Stimulated activated CD4-positive, alpha-beta T cell treated with anti-CD3 and anti-CD28 coated beads, Interleukin-1b, Interleukin-23, amount 100 ng/mL, for 1 hour (primary cell): ENCODE measurements at places on chromosomes 3 and 15.

DNA sequence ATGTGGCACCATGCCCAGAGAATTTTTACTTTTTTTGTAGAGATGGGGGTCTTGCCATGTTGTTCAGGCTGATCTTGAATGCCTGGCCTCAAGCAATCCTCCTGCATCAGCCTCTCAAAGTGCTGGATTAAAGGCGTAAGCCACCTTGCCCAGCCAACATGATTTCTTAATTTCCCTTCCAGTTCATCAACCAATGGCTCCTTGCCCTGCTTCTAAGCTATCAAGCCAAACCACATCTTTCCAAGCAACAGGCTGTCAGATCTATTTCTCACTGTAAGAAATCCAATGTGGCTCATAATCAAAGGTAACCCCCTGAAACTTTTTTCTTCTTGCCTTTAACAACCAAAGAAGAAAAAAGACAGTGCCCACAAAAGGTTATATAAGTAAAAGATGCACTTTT, 204.2 kb upstream of the ICE2 start:
- no peak for DNase-seq

GRCh38 chr3:71806736-71807135, 21.8 kb upstream of the PROK2 start:
- no peak for DNase-seq

DNA sequence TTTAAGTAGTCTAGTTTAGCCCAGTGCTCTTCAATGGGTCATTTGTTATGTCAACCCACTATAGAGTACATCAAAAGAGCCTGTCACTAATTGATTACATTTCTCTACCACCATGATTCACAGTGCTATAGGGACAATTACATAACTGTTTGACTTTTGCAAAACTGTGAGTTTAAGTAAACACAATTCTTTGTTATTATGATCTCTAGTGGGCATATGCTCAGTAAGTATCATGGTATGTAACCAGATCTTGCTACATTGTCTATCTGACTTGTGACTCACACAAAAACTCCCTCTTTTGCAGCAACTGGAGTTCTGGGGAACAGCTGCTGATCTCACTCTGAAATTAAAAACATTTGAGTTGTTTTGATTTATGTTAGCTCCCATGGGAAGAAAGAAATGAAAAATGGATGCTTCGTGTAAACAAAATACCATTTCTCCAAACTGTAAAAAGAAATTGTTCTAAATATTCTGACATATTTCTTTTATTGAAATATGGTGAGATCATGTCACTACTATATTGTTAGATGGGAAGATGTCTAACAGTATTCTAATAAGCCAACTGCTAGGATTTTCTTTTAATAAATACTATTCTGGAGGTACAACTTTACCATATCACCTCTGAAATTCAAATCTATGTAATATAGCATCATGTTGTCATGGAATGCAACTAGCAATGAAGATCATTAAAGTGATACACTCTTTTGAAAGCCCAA, 470.4 kb downstream of the ROBO1 start:
- no peak for DNase-seq

- no peak for DNase-seq
Measured at GRCh38 chr3:105166893-105167292, 199.8 kb upstream of the ALCAM start.

DNA sequence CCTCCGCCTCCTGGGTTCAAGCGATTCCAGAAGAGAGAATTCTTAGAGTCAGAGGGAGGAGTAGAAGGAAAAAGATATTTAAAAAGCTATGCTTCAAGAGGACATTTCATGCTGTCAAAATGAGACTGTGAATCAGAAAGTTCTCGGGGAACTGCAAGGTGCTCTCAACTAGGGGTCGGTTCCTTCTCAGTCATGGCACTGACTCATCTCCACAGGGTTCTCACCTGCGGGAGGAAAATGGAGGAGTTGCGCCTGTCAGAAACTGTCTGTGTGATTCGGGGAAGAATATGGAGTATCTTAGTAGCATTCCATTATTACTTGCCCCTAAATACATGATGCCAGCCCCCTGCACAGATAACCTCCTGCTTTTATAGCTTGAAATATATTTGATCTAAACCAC, 47.4 kb downstream of the APH1B start:
- DNase-seq, result no peak

DNA sequence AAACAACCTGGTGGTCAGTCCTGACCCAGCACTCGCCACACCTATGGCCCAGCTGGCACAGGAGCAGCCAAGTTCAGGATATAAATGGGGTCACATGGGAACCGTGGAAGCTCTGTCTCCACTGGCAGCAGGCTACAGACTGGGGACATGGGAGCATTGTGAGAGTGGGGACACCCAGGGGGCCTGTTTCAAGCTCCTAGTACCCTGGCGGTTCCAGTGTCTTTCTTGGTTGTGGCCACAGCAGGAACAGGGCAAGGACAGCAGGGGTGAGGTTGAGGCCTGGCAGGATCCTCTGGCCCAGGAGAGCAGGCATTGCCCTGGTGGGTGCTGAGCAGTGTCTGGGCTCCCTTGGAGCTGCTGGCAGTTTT, 1.9 kb downstream of the CSK start:
- no peak for DNase-seq

DNA sequence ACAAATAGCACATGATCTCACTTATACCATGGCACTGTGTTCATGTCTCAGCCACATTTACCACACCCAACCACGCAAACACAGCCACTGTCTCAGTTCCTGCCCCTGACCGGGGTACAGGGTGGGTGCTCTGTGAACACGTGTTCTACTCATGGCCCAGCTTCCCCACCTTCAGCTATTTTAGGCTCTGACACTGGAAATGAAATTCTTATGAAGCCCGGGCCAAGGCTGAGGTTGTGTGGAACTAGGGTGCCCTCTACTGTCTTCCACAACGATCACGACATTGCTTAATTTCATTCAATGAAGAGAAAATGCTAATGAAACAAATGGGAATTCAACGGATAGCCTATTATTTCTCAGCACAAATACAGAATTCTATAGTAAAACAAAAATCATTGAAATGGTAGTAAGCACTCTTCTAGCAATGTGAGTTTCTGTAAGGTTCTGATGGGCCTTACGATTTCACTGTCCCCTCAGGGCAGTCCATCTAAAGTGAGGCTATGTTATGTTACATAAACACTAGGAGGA, 2.1 kb upstream of the GABRA5 start:
- no peak for DNase-seq

GRCh38 chr3:157226173-157226847, 66.4 kb upstream of the CCNL1 start:
- DNase-seq, result no peak

GRCh38 chr3:113136071-113136470, 75.3 kb upstream of the BOC start:
- DNase-seq, result no peak

GRCh38 chr3:16286161-16286560, 21.1 kb downstream of the OXNAD1 start:
- no peak for DNase-seq

- DNase-seq, result no peak
Measured at GRCh38 chr3:26515351-26515750, 107.2 kb upstream of the LRRC3B start.

DNA sequence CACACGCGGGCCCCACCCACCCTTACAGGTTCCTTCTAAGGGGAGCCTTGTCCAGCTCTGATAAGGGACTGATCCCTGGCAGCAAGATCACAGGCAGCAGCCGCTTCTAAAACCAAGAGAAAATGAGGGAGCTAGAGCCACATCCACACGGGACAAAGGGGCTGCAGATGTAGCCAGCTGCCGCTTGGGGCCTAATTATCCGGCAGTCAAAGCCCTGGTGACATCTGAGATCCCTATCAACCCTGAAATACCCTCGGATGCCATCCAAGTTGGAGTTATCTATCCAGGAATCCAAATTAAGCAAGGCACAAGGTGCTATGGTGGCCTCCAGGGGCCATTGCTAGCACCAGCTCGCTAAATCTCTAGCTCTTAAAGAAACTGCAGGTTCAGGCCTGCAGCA, 248.3 kb downstream of the VPS13C start:
- no peak for DNase-seq

- no peak for DNase-seq
Measured at GRCh38 chr15:85621094-85621493, 173.6 kb downstream of the KLHL25 start.

- DNase-seq, result no peak
Measured at GRCh38 chr15:75655931-75656330, 8.2 kb downstream of the SNX33 start.

GRCh38 chr3:187946163-187946691, 201.0 kb upstream of the BCL6 start:
- no peak for DNase-seq

DNA sequence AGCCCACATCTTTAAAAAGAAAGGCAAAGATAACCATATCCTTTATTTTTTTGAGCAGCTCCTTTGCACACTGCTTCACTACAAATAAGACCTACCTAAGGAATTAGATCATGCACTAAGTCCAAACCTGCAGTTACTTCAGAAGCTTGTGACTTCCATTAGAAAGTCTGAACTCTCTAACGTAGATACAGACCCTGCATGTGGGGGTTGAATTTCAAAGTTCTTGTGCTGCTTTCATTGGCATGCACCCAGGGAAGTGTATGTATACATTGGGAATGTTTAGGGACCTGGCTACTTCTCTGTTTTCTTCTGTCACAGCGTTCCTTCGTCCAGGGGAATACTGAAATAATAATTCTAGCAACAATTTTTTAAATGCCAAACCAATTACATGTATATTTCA, 185.2 kb upstream of the IL12A start:
- DNase-seq, result no peak

DNA sequence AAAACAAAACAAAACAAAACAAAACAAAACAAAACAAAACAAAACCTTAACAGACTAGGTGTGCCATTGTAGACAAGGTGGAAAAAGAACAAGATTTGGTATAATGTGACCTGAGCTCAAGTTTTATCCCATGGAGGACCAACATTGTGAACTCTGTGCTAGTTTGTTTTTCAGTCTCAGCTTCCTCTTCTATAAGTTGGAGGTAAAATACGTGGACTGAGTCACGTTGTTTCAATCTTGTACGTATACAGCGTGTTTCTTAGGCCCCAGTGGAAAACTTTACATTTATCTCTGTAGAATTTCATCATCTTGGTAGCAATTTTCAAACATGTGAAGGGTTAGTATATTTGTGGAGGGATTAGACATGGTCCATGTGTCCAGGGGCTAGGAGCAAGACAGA, 261.6 kb downstream of the CD47 start:
- DNase-seq, result no peak

GRCh38 chr15:41978534-41978933, 6.2 kb upstream of the EHD4 start:
- DNase-seq, result no peak

- no peak for DNase-seq
Measured at GRCh38 chr15:27512281-27513001, 541.5 kb downstream of the GABRG3 start.

- peak; percentile 52 for DNase-seq
Measured at GRCh38 chr3:13073326-13074005, at the start of gene IQSEC1. TSS of gene IQSEC1 (minus strand) at chr3:13073429. CDS start at chr3:13073014, 415 bp downstream.

DNA sequence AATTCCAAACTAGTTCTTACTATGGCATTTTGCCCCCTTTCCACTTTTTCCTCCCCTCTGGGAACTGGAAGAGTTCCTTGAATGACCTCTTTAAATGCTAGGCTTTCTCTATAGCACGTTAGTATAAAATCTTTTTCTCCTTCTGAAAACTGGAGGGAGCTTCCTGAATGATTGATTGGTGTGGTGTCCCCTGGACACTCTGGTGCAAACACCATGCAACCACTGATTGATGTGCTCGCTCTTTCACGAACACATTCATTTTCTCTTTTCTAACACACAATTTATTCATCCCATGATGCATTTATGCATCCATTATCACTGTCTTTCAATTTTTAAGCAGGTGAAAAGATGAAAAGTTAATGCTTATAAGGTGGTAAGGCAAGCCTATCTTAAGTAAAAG, 159.1 kb upstream of the NANOGP8 start:
- no peak for DNase-seq

- DNase-seq, result no peak
Measured at GRCh38 chr3:30682434-30683155, 76.2 kb downstream of the TGFBR2 start.

- no peak for DNase-seq
Measured at GRCh38 chr15:83039206-83039605, 27.8 kb upstream of the C15orf40 start.

DNA sequence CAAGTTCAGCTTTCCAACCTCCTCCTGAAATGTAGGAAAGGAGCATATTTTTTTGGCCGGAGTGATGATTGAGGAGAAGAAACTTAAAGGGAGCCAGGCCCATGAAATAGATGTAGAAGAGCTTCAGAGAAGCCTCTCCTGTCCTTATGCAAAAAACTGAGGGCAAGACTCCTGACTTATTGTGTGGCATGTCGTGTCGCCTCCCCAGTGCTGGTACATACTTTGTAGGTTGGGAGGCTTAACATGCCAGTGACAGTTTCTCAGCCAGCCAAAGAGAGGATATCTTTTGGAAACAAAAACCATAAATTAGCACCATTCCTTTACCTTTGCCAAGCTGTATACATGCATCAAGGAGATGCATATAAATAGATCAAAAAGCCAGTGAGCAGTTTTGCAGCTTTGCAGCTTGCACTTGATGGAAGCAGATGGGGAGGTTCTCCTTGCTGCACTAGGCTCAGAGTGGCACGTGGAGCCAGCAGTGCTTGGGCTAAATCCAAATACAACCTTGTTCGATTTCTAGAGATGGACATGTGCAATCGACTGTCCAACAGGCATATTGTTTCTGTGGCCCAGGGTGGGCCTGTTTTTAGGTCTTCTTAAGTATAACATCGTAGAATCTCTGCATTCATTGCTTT, 10.2 kb downstream of the SLCO3A1 start:
- DNase-seq, result no peak

DNA sequence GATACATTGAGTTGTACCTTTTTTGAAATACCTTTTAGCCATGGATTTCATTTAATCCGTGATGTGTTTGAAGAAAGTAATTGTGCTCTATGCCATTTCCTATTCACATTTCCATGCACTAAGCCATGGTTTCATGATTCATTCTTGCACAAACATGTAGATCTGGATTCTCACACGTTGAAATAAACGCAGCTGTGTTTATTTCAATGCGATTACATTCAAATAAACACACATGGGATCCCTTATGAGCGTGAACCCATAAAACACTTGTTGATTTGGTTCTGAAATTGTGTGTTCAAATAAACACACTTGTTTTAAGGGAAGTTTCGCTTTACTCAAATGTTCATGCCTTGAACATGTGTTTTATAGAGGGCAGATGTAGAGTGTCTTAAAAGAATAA, 39.2 kb downstream of the BBX start:
- no peak for DNase-seq

DNA sequence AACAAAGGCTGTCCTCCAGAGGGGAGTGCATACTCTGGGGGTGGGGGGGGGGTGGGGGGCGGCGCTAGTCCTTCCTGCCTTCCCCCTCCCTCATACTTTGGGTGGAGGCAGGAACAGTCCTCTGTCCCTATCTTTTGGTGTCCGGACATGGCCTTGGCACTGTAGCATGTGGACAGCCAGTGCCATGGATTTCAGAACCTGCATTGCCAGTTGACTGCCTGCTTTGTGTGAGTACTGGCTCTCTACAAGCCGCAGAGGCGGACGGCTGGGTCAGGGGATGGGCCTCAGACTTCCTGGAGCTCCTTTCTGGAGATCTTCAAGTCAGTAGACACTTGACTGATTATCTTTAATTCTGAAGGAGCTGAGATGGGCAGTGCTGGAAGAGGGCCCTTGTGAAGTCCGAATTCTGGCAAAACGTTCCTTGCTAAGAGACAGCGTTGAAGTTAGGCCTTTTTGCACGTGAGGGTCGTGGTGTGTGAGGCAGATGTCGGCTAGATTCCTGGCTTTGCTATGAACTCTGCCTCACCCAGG, 2.5 kb downstream of the CLDN11 start:
- DNase-seq, result no peak
